ENCODE measurements at places on chromosomes 3 and 15.

DNA sequence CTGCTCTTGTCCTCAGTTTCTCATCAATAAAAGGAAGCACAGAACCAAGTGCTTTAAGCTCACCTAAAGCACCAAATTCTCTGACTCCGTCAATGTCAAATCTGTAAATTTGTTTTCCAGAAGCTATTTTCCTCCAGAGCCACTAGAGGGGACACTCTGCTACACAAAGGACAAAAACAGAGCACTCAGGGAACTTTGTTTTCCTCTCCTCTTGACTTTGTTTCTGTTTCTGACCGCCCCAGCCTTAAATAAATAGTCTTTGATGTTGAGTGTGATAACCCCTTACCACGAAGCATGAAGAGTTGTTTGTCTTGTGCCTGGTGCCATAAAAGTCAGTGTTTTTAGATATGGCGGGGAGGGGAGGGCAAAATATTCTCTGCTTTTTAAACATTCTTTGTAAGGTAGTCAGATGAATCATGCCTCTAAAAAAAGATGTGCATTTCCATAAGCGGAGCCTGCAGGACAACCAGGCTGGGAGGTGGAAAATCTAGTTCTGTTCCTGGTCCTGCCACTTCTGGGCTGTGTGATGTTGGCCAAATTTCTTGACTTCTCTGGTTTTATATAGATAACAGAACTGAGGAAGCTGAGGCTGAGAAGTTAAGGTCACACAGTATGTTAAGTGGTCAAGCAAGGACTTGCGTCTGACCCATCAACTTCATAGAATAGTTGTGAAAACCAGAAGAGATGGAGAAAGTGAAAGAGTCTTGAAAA lies 7.3 kb upstream of the ZBTB38 start:
- H3K36me3 ChIP-seq, result no peaks in the 10 kb centered on the region
- peak; percentile 90 for DNase-seq
- no peaks in the 10 kb centered on the region for H3K27me3 ChIP-seq
- H3K4me1 ChIP-seq, result no peaks in the 10 kb centered on the region

- no peak overlapping the region for H3K4me3 ChIP-seq
- peak; percentile 52 for DNase-seq
- H3K36me3 ChIP-seq, result peaks cover 5% of the 10 kb centered on the region
- no peaks in the 10 kb centered on the region for H3K4me1 ChIP-seq
- no peak overlapping the region for H3K27ac ChIP-seq
Measured at GRCh38 chr15:50939911-50940310, 31.4 kb downstream of the AP4E1 start.

DNA sequence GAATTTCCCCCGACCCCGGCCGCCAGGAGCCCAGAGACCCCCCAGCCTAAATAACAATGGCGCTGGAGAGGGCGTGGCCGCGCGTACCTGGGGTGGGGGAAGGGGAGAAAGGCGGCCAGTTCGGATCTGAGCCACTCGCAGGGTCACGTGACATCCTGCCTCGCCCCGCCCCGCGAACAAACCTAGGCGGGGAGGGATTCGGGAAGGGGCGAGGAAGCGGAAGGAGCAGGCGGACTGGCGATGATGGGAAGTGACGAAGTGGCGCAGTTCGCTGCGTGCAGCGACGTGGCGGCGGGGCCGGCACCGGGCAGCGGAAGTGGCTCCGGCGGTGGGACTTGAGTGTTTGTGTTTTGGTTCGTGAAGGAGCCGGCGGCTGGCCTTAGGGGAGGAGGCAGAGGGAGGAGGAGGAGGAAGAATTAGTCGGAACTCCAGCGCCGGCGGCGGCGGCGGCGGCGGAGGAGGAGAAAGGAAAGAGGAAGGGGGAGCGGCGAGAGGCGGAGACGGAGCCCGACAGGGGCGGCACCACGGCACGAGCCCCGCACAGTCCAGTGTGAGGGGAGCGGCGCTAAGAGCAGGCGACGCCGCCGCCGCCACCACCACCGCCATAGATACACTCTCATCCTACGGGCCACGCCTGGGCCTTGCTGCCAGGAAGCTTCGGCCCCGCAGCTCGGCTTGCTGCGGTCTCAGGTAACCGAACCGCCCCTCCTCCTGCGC lies at the start of gene RAB5A:
RAB5A (plus strand) TSS at position 266 of the 717 bp plus-strand sequence. CDS start 3,802 bp downstream, outside the sequence.
- H3K27me3 ChIP-seq, result no peaks in the 10 kb centered on the region
- H3K4me3 ChIP-seq, result peak within 1 kb of the TSS; percentile 91
- H3K27ac ChIP-seq, result peak within 1 kb of the TSS; percentile 97
- peaks cover 3% of the 10 kb centered on the region for H3K4me1 ChIP-seq
- DNase-seq, result peak; percentile 98

DNA sequence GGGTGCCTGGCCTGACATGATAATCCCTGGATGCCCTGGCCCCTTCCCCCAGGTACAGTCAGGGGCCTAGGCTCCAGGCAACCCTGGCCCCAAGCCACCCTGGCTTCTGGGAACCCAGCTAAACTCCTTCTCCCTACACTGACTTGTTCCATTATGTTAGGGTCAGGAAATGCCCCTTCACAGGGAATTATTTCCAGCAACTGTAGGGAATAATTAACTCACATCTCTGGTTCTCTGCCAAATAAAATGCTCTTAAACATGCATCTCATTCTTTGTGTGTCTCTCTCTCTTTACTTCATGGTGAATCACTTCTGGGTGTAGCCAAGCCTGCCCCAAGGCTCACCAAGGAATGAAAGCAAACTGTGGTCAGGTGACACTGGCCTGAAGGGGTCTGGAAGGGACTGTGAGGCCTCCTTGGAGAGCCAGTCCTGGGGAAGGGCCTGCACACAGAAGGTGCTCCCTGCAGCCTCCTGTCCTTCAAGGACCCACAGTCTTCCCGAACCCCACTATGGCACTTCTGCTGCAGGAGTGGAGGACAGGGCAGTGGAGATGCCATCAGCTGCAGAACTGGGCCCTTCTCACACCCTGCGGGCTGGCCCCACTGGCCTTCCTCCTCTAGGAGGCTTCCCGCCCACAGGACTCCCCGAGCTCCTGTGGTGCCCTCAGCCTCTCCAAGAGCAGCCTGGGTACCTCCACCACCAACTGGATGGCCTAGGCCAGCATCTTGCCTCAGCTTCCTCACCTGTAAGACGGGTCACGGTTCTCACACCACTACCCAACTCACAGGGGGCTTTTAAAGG lies 17.6 kb downstream of the TKT start:
- H3K27me3 ChIP-seq, result no peaks in the 10 kb centered on the region
- H3K27ac ChIP-seq, result peak overlapping the region; percentile 98
- peaks cover 74% of the 10 kb centered on the region for H3K36me3 ChIP-seq

GRCh38 chr3:7800006-7800780 lies 701.4 kb upstream of the LMCD1 start:
- H3K4me1 ChIP-seq, result no peaks in the 10 kb centered on the region
- DNase-seq, result no peak
- H3K36me3 ChIP-seq, result no peaks in the 10 kb centered on the region
- no peak overlapping the region for H3K4me3 ChIP-seq
- H3K27me3 ChIP-seq, result no peaks in the 10 kb centered on the region

DNA sequence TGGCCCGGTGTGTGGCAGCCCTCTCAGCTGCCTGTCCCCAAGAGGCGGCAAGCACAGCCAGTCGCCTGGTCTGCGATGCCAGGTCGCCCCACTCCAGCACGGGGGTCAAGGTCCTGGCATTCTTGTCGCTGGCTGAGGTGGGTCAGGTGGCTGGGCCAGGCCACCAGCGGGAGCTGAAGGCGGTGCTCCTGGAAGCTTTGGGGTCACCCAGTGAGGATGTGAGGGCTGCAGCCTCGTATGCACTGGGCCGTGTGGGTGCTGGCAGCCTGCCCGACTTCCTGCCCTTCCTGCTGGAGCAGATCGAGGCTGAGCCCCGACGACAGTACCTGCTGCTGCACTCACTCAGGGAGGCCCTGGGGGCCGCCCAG lies 20.8 kb downstream of the CAND2 start:
- H3K27ac ChIP-seq, result no peak overlapping the region
- peaks cover 47% of the 10 kb centered on the region for H3K36me3 ChIP-seq
- no peak for DNase-seq
- no peaks in the 10 kb centered on the region for H3K27me3 ChIP-seq

DNA sequence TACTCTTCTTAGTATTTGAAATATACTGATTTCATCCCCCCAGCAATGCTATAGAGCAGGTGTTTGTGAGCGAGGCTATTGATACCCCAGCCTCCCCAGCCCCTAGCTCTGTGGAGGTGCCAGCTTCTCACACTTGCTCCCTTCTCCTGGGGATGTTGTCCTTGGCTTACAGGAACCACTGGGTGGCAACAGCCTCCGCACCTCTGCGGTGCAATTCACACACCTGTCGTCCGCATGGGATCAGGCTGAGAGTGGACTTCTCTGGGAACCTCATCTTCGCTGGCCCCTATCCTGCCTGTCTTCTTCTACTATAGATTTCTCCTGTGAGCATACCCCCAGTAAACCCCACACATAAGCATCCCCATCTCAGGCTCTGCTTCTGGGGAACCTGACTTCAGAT lies 103.9 kb upstream of the SLC6A11 start:
- no peak overlapping the region for H3K27ac ChIP-seq
- H3K36me3 ChIP-seq, result no peaks in the 10 kb centered on the region
- no peak for DNase-seq
- peaks cover 5% of the 10 kb centered on the region for H3K4me1 ChIP-seq
- H3K27me3 ChIP-seq, result peaks cover 60% of the 10 kb centered on the region

DNA sequence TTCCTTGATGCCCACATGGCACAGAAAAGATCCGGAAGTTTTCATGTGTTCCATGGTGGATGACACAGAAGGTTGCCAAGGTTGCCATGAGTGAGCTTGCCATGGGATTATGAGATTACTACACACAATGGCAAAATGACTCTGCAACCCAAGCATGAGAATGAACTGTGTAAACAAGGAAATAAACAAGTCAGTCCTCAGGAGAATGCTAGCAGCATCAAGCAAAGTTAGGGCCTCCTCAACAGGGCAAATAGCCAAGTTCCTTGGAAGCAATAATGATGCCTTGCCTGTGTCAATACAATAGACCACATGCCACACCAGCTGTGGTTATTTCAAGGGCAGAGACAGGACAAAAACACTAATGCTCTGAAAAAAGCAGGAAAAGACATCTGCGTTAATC lies 41.8 kb downstream of the AQR start:
- no peak overlapping the region for H3K27ac ChIP-seq
- peaks cover 81% of the 10 kb centered on the region for H3K36me3 ChIP-seq
- DNase-seq, result peak; percentile 5
- H3K4me3 ChIP-seq, result no peak overlapping the region
- H3K27me3 ChIP-seq, result no peaks in the 10 kb centered on the region
- H3K4me1 ChIP-seq, result no peaks in the 10 kb centered on the region

- H3K36me3 ChIP-seq, result no peaks in the 10 kb centered on the region
- no peaks in the 10 kb centered on the region for H3K4me1 ChIP-seq
- no peak overlapping the region for H3K4me3 ChIP-seq
- no peak overlapping the region for H3K27ac ChIP-seq
- H3K27me3 ChIP-seq, result peaks cover 39% of the 10 kb centered on the region
- peak; percentile 35 for DNase-seq
Measured at GRCh38 chr3:182258538-182259177, 534.6 kb upstream of the ATP11B start.

DNA sequence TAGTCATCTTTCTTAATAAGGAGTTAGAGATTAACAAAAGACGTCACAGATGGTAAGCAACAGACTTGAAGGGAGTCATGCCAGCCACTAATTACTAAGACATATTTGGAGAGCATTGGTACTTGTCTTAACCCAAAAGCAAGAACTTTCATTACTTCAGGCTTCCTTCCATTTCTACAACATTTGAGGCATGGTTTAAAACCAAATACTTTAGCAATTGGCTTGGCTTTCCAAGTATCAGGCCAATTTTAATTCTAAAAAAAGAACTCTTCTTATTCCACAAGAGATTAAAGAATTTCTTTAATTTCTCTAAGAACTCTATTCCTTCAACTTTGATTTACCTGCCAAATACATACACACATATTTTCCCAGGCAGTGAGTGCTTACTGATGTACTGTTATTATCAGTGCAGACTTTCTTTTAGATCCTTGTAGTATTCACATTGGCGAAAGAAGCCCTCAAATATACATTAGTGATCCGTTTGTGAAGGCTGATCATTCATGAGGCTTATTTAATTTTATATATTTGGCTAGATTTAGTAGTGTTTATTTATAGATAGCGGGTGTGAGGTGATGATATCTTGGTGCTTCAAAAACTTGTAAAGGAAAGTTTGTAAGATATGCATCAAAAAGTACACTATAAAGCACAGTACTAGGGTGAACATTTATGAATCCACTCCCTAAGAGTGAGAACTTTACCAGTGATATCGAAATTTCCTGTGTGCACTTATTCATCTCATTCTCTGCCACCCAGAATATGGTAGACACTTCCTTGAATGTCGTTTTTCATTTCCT lies 229.2 kb downstream of the MFSD1 start:
- H3K4me1 ChIP-seq, result no peaks in the 10 kb centered on the region
- H3K27me3 ChIP-seq, result no peaks in the 10 kb centered on the region
